Foreskin melanocyte (primary cell): ENCODE measurements at places on chromosomes 7 and 10.
A peak's percentile ranks its signal among the peaks of the same experiment; 100 is the strongest.

DNA sequence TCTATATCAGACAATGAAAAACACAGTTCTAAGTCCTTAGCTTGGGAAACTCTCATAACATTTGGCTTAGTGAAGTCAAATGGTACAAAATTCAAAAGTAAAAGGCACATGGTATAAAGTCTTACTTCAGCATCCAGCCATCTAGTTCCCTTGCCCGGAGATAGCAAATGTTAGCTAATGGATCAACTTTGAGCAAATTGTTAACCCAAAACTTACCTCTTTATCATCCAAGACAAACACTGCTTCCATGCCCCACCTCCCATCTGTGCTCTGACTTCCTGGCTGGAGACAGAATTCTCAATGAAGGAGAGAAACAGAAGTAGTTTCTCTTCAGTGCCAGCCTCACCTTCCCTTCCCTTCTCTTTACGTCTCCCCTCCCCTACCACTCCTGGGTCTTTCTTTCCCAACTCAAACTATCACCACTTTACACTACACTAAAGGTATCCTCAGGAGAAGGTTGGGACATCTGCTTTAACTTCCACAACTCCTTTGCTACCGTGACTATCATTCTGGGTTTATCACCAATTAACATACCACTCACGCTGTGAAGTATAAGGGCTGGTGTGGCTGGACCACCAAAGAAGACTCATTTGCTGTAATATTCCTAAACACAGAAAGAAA, 21.2 kb upstream of the ZNRF2 start:
- no peak for DNase-seq

DNA sequence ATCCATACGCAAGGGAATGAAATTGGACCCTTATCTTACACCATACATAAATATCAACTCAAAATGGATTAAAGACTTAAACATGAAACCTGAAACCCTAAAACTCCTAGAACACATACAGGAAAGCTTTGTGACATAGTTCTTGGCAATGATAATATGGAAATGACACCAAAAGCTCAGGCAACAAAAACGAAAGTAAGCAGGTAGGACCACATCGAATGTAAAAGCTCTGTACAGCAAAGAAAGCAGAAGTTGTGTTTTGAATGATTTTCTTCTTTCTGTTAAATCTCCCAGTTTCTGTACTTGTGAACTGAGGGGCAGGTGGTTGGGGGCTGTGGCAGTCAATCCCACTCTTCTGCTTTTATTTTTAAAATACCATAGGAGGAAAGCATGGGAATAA, 368.4 kb upstream of the PODXL start:
- DNase-seq: no peak

DNA sequence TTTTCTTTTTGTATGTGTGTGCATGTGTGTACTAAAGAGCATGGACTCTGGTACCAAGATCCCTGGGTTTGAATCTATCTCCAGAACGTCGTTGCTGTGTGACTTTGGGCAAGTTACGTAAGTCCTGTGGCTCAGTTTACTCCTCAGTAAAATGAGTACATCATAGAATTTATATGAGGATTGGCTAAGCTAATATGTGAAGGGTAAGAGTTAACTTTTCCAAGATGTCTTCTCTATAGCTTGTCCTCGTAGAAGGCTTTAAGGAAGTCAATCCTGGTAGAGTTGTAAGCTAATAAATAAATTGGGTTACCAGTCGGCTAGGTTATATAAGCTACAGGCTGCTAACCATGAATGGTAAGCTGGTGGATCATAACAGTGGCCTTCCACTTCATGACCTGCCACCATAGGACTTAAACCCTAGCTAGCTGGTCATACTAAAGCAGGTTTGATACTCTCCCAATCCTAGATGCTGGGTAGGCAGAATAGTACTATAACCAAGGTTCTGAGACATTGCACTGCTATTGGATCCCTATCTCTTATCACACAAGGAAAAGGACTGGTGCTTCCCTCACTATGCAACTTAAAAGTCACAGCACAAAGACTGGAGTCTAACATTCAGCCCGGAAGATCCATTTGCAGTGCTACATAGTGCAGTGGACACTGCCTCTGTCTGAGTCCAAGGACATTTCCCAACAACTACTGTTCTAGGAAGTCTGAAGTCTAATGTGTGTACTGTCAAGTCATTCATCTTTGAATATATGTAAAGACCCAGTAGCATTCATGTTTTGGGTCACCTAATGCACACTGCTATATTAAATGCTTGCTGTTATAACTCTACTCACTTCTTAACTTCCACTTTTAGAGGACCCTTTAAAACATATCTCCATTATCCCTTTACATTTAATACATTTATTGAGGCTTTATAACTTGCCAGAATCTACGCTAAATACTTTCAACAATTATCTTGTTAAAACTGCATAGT, 156.2 kb downstream of the CRPPA start:
- no peak for DNase-seq

- no peak for DNase-seq
Measured at GRCh38 chr7:126150278-126150958, 1102.3 kb downstream of the GRM8 start.

- no peak for DNase-seq
Measured at GRCh38 chr10:22807238-22807637, 92.9 kb upstream of the PIP4K2A start.

GRCh38 chr10:33095867-33096815, 138.1 kb upstream of the ITGB1 start:
- no peak for DNase-seq

GRCh38 chr10:116715341-116715740, 27.0 kb downstream of the HSPA12A start:
- DNase-seq: no peak

DNA sequence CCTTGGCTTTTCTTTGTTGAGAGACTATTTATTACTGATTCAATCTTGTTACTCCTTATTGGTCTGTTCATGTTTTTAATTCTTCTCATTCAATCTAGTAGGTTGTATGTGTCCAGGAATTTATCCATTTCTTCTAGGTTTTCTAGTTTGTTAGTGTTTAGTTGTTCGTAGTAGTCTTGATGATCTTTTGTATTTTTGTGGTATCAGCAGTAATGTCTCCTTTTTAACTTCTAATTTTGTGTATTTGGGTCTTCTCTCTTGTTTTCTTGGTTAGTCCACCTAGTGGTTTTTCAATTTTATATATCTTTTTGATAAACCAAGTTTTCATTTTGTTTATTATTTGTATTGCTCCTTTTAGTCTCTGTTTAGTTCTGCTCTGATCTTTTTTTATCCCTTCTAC, 546.9 kb upstream of the TPK1 start:
- DNase-seq: no peak

- DNase-seq: no peak
Measured at GRCh38 chr7:156754201-156754600, 113.6 kb downstream of the RNF32 start.

DNA sequence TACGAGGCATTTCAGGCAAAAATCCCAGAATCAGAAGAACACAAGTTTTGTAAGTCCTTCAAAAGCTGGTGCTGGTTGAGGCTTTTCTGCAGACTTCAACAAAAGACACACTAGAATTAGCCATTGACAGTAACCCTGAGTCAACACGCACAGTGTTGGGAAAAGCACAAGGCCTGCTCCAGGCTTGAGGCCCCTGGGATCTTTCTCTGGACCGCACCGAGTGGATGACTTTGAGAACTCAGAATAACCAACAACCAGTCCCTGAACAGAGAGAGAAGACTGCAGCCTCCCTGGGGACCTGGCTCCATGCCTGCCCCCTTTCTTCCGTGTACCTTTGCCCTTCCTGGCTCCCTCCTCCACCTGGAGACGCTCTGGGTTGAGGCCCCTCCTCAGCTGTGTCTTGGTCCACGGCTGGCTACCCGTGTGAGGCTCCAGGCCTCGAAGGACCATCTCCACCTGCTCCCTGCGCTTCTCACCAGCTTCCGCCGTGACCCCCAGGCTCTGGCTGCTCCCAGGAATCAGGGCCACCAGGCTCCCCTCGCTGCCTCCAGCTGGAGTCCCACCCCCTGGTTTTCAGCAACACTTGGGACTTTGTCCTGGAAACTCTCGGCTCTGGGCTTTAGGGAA, 28.4 kb downstream of the DIP2C start:
- no peak for DNase-seq

- DNase-seq: no peak
Measured at GRCh38 chr7:36002900-36003299, 150.2 kb upstream of the EEPD1 start.

GRCh38 chr10:112191041-112191590, 7.6 kb upstream of the GPAM start:
- no peak for DNase-seq

- DNase-seq: no peak
Measured at GRCh38 chr10:33074443-33074842, 116.4 kb upstream of the ITGB1 start.

- DNase-seq: no peak
Measured at GRCh38 chr7:47465191-47465590, 116.7 kb downstream of the TNS3 start.

GRCh38 chr7:143901332-143901667, 676 bp downstream of the TCAF1 start:
- no peak for DNase-seq

- peak; percentile 45 for DNase-seq
Measured at GRCh38 chr10:133378251-133379096, 588 bp upstream of the PAOX start.

DNA sequence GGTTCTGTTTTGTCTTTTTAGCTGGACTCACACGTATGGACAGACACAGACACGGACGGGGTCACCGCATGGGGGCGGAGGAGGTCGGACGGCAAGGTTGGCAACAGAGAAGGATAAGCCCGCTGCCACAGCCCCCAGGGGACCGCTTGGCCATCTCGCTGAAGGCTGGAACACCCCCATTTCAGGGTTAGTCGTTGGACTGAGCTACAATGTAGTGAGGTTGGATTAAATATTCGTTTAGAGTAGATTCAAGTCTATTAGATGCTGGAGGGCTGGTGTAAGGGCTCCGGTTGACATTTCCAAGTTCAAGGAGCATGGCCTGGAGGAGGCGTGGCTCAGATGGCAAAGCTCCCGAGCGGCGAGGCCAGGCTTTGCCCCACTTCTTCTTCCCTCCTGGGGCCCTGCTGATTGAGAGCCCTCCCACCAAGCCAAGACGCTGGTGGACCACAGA, 35.2 kb downstream of the PPIF start:
- DNase-seq: no peak

DNA sequence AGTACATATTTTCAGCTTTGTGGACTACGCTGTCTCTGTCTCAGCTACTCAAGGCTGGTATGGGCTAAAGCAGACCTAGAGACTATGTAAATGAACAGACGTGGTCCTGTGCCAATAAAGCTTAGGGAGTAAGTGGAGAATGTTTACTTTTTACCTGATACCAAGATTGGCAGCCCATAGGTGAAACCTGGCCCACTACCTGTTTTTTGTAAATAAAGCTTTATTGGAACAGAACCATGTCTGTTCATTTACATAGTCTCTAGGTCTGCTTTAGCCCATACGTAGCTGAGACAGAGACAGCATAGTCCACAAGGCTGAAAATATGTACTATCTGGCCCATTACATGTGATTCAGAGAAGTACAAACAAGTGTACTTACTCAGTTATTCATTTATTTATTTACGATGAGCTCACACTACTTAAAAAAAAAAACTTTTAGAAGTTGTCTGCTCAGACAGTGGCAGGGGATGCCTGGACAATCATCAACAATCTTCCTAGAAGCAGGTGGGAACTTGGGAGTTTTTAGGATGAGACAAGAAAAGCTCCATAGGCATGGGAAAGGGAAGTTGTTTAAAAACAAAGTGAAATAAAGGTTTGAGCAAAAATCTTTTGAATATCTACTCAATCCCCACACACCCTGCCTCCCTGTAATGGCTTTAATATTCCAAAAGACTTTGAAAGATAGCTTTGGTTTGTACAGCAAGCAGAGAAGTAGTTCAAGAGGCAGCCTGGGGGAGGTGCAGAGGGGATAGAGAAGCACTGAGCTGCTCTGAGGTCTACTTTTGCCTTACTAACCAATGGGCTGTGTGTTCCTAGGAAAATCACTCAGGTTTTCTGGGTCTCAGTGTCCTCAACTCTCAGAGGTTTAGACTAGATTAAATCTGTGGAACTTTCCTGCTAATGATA, 114.4 kb upstream of the AFAP1L2 start:
- no peak for DNase-seq

DNA sequence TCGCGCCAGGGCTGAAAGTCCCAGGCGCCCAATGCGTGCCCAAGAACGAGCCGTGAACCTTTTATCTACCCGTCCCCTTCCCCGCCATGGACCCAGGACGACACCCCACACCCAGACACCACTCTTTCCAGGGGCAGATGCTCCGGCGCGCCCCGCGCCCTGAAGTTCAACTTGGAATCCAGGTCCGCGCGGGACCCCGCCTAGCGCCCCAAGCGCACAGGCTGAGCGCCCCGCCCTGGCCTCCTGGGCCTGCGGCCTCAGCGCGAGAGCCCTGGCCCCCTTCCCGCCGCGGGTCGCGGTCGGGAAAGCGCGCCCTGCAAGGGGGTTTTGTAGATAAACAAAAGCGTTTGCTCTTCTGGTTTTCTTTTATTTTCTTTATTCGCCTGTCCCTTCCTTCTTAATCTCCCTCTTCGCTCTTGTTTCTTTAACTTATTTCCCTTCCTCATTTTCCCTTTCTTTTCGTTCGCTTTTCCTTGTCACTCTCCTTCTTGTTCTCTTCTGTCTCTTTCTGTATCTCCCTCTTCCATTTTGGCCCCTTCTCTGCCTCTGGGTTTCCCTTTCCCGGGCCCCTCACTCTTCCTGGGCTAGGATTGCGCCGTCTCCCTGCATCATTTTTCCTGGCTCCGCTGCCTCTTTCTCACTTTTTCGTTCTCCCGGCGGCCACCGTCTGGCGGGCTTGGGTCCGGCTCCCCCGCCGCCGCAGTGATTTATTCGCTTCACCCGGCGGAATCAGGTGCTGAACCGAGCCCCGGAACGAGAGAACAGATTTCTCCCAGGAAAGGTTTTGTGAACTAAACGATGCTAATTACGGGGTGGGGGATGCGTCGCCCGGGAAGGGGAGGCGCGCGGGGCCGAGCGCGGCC, 15.3 kb upstream of the PAX2 start:
- DNase-seq: no peak

DNA sequence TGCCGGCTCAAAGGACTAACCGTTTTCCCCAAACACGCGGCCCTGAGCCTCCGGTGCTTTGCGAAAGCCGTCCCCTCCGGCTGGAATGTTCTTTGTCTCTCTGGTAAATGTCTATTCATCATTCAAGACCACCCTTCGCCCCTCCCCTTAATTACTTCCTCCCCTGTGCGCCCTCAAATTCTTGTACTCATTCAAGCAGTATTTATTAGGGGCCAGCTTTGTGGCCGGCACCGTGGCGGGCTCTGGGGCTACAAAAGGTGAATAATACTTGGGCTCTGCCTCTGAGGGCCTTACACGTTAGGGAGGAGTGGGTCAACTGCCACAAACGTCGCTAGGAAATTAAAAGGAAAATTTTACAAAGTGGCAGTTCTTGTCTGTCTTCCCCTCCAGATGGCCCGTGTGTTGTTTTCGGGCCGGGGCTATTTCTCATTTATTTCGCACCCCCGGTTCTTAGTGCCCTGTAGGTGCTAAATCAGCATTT, 1.5 kb upstream of the MEST start:
- DNase-seq: no peak

DNA sequence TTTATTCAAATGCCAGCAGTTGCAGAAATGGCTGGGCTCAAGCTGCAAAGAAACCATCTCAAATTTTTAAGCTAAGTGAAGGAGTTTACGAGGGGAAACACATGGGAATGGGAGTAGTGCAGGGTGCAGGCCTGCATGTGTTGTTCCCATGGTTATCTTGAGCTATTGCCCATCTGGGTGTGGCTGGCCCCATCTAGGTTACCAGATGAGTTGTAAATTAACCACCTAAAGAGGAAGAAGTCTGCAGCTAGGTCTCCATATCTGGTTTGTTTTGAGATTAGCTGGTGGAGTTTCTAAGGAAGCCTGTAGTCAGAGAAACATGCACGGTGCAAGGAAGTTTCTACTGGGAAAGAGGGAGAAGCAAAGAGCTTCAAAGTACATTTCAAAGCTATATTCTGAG, 23.3 kb upstream of the STEAP2 start:
- no peak for DNase-seq
